Umbilical cord (tissue), 2 donors: ENCODE measurements at places on chromosomes 6 and 20. TPM values are rescaled to one million over a fixed set of nuclear protein-coding genes. Genes with fewer than 3 reads are reported as not detected.

- DNase-seq = no peak
Measured at GRCh38 chr6:29907637-29908340, 34.5 kb upstream of the HLA-A start.

DNA sequence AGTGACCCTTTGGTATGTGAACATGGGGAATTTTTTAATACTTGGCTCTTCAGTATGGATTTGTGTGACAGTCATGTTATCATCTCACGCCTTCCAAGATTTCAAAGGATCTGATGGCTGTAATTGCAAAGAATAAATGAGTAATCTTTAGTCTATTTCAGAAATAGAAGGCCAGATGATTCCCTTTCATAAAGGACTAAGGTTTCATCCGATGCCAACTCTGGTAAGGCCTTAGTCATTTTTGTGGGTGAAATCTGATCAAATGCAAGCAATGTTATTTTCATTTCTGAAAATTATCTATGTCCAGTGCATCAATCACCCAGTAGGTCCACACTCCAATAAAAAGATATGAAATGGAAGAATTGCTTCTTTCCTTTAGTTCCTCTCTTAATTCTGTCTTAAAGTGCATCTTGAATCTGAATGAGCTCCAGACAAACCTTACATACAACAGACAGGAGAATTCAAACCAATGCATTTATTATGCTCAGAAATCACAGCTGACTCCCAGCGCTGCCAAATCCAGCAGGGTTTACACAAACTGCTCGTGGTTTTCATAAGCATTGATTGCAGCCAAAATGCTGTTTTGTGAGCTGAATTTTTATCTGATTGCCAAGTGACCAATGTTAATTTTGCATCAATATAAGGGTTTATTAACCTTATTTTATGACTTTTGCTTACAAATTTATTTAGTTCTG, 565.2 kb upstream of the MARCKS start:
- DNase-seq = peak; percentile 60

DNA sequence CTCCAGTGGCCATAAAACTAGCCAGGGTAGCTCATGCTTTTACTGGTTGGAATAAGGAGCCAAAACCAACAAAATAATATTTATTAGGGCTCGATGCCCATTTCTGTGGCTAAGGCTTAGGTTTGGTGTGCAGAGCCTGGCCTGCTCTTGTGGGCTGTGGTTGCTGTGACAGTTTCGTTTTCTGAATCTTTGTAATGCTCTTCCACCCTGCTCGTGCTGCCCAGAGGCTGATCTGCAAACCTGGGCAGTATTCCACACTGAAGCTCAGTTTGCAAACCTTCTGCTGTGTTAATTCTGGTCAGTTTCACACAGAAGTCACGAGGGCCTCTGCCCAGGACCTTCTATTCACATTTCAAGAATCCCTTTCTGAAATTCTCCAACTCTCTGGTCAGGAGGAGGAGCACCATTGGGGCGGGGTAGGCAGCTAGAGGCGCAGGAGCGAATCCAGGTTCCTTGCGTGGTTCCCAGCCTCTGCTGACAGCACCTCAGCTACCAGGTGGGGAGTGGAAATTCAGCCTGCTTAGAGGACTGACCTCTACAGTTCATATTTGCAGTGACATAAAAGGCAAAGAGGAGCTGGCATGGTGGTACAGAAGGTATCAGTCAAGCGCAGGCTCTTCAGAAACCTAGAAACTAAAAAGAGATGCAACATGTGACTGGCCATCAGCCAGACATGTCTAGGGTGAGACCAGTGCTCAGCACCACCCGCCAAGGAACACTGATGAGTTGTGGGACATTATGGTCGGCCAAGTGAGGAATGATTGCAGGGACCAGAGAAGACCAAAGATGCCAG, 14.3 kb upstream of the C20orf144 start:
- DNase-seq = no peak

GRCh38 chr20:62777528-62777830, 18.8 kb upstream of the MRGBP start:
- no peak for DNase-seq

- no peak for DNase-seq
Measured at GRCh38 chr6:143684486-143684885, 6.7 kb downstream of the PHACTR2 start.

DNA sequence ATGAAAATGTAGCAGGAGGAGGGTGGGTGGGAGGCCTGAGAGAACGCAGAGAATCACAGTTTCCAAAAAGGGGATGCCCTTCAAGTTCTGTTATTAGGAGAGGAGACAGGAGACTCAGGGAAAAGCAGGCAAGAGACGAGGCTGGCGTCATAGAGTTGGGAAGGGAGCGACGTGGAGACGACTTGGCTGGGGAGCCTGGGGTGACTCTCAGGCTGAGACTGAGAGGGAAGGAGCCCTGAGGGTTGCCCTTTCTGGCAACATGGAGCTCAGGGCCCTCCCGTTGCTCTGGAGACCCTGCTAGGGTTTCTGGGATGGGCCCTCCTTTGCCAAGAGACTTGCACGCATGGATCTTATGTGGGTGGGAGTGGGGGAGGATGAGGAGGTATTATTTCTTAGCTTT, 108.9 kb downstream of the CDH4 start:
- DNase-seq = no peak

- DNase-seq = peak; percentile 34
Measured at GRCh38 chr20:50913690-50914375, 17.4 kb downstream of the ADNP start.

DNA sequence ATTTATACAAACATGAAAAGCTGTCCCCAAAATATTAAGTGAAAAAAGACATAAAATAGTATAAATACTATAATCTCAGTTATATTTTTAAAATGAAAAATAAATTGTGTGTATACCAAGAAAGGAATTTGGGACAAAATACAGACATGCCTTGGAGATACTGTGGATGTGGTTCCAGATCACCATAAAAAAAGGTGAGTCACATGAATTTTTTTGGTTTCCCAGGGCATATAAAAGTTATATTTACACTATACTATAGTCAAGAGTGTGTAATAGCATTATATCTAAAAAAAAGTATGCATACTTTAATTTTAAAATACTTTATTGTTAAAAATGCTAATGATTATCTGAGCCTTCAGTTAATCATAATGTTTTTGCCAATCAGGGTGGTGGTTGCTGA, 17.4 kb upstream of the SDHAF4 start:
- DNase-seq = no peak

DNA sequence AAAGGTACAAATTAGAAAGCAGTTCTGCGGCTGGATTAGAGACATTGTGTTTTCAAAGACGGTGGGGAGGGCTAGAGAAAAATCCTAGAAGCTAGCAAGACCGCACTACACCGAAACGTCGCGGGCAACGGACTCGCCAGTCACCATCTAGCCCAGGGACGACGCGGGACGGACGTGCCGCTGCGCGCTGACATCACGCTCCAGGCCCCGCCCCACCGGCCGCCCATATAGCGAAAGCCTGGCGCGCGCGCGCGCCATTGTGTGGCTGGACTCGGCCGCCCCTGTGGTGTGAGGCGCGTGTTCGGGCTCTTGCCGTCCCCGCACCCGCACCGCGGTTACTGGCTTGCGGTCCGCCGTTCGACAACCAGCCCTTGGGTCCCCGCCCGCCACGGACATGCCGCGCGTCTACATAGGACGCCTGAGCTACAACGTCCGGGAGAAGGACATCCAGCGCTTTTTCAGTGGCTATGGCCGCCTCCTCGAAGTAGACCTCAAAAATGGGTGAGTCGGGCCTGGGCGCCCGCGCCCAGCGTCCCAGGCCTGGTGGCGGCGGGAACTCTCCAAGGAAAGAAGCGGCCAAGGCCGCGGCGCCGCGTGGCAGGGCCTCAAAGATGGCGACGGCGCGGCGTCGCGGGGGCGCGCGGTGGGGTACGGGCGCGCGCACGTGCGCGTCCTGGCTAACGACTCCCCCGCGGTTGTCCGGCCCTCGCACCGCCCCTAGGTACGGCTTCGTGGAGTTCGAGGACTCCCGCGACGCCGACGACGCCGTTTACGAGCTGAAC, at the start of gene SRSF6:
Gene SRSF6, plus strand, starts transcription at position 257 of the 782 bp plus-strand sequence. Its CDS starts 138 bp downstream, at position 395.
- peak; percentile 97 for DNase-seq

- DNase-seq = no peak
Measured at GRCh38 chr6:23566418-23566817, 559.6 kb upstream of the NRSN1 start.

GRCh38 chr6:35489995-35490791, 6.7 kb downstream of the TEAD3 start:
- peak; percentile 90 for DNase-seq

- peak; percentile 81 for DNase-seq
Measured at GRCh38 chr6:168960551-168961263, 292.9 kb downstream of the THBS2 start.

- no peak for DNase-seq
Measured at GRCh38 chr6:160265869-160266476, 7.4 kb upstream of the SLC22A2 start.

DNA sequence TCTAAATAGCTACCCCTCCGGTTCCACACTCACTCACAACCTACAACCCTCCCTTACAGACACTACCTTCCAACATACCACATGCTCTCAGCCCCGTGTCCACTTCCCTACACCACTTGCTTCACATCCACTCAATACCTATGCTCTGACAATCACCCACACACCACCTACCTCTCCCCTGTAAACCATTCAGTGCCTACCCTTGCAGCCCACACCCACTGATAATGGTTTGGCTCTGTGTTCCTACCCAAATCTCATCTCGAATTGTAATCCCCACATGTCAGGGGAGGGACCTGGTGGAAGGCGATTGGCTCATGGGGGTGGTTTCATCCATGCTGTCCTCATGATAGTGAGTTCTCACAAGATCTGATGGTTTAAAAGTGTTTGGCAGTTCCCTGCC, 9.8 kb upstream of the ZNF343 start:
- no peak for DNase-seq

DNA sequence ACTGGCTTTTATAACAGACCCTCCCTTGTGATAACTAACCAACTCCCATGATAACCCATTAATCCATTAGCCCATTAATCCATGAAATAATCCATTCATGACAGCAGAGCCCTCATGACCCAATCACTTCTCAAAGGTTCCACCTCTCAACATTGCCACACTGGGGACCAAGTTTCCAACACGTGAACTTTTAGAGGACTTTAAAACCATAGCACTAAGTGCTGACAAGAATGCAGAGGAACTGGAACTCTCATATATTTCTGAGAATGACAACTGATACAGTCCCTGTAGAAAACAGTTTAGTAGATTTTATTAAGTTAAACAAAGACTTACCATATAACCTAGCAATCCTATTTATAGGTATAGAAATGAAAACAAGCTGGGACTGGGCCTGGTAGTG, 11.4 kb upstream of the FAM50B start:
- no peak for DNase-seq

- no peak for DNase-seq
Measured at GRCh38 chr6:110048221-110048875, 70.2 kb downstream of the GPR6 start.

- no peak for DNase-seq
Measured at GRCh38 chr6:29964518-29964886, 22.2 kb downstream of the HLA-A start.

- DNase-seq = no peak
Measured at GRCh38 chr6:52549428-52549827, 27.4 kb downstream of the TRAM2 start.

DNA sequence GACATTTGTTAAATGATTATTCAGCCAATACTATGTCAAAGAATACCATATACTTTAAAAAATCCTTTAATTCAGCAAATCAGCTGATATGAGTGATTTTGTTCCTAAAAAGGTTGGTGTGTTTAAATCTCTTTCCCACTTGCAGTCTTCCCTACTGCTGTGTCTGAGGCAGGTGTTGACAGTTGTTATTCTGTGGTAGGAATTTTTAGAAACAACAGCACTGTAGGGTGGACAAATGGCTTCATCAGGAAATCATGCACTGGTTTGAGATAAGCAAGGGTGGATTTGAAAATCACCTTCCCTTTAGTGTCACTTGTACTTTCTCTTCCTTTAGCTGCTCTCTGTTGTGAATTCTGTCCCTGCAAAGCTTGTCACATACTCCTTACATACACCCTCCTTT, 213.7 kb upstream of the SGK1 start:
- DNase-seq = no peak

- peak; percentile 49 for DNase-seq
Measured at GRCh38 chr6:41182069-41183034, 18.6 kb downstream of the TREML2 start.

DNA sequence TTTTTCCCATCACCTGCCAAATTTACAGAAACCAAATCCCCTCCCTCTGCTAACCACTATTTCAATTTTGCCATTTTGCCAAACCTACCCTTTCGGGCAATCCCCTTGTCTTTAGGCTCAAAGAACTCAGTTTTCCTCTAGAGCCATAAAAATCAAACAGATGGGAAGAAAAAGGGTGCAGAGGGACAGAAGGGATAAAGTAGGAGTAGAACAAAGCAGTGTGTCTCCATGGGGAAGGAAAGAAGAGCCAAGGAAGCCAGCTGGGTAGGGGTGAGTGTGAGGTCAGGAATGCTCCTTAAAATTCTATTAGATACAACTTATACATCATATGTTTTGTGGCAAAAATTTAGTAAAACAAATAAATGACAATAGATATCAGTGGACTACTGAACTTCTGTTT, 316.5 kb downstream of the BTBD9 start:
- DNase-seq = no peak

DNA sequence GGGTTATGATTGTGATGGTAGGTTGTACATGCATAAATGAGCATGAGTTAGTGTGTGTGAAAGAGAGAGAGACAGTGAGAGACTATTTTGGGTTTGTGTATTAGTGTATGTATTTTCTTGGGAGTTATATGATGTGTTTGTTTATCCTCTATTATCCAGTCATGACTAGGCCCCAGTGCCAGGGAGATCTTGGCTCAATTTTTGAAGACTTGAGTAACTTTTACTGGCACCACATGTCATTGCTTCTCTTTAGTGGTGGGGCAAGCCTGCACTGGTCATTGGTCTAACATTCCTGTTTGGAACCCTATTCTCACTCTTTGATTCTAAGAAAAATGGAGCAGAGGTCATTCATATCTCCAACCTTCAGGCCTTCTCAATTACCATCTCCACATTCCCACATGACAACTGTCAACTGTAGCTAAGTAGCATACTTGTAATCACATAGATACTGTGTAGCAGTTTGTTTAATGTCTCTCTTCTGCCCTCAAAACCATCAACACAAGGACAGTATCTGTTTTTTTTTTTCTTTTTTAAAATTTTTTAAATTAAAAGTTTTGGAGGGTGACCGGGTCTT, 8.8 kb downstream of the L3MBTL1 start:
- DNase-seq = no peak

GRCh38 chr20:51450221-51450712, 92.3 kb downstream of the NFATC2 start:
- DNase-seq = no peak

- peak; percentile 91 for DNase-seq
Measured at GRCh38 chr6:54801669-54802068, 44.9 kb upstream of the FAM83B start.

GRCh38 chr6:121522265-121522664, 86.8 kb downstream of the GJA1 start:
- peak; percentile 86 for DNase-seq

GRCh38 chr6:34581561-34581920, 25.4 kb upstream of the SPDEF start:
- no peak for DNase-seq

GRCh38 chr20:51542571-51543421, at the start of gene NFATC2:
TSS of gene NFATC2 (minus strand) at chr20:51542719. CDS start at chr20:51542499, 220 bp downstream.
- DNase-seq = no peak

Gene SEMG1
- total RNA-seq = 6.0 TPM

Gene POM121L2
- total RNA-seq = not detected

Gene KHDC1
- 8.9 TPM for total RNA-seq

Gene SRF
- total RNA-seq = 34.2 TPM

Gene KIAA1755
- total RNA-seq = 4.3 TPM

Gene LPA
- 0.24 TPM for total RNA-seq

Gene PI16
- total RNA-seq = 16.1 TPM

Gene TNF
- total RNA-seq = 1.4 TPM

Gene SYNGAP1
- total RNA-seq = 7.5 TPM
